ENCODE measurements at places on chromosomes 4 and X.

DNA sequence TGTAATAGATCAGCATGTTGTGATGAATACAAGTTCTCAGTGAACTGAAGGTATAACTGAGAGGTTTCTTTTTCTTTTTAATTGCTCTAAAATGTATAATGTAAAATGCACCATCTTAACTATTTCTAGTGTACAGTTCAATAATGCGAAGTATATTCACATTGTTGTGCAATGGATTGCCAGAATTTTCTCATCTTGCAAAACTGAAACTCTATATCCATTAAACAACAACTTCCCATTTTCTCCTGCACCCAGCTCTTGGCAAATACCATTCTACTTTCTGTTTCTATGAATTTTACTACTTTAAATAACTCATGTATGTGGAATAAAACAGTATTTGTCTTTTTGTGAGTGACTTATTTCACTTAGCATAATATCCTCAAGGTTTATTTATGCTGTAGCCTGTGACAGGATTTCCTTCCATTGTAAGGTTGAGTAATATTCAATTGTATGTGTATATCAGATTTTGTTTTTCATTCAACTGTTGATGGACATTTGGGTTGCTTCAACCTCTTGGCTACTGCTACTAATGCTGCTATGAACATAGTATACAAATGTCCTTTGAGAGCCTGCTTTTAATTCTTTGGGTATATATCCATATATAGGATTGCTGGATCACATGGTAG lies 53.5 kb upstream of the NPFFR2 start:
- no peak for DNase-seq

- no peak for DNase-seq
Observed at GRCh38 chr4:119025916-119026661, 109.5 kb upstream of the MYOZ2 start.

GRCh38 chr4:25783126-25783525 lies 79.7 kb downstream of the SEL1L3 start:
- no peak for DNase-seq

- no peak for DNase-seq
Observed at GRCh38 chr4:25750874-25751273, 95.2 kb downstream of the SLC34A2 start.

GRCh38 chr4:8318509-8318908 lies 49.0 kb downstream of the HTRA3 start:
- DNase-seq, result no peak

DNA sequence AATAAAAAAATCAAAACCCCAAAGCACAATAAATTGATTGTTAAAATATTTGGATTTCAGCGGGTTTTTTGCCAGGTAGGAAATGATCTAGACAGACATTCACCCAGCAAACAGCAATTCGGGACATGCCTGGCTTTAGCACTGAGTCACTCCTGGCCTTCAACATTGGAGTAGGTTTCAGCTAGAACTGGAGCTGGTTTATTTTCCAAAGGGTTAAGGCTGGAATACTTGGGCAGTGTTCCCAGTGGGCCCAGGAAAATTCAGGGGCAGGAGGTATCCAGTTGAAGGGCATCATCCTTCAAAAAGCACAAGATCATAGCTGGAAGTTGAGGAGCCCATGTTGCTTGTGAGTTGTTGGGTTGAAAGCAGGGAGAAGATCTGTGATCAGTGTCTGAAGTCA lies 41.0 kb downstream of the TXLNG start:
- DNase-seq, result no peak

GRCh38 chr4:3816256-3816825 lies 50.2 kb downstream of the ADRA2C start:
- DNase-seq, result no peak

DNA sequence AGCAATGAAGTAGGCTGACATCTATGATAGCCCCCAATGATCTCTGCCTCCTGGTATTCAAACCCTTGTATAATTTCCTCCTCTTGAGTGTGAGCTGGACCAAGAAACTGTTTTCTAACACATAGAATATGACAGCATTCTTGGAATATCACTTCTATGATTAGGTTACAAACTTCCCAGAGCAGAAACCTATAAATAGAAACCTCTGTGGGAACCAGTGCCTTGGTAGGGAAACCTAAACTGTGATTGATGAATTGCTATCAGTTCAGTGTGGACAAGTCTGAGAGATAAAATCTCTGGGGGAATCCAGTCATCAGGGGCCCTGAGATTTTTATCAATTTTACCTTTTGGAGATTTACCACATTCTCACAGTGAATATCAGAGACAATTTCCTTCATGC lies 756.5 kb upstream of the AGA start:
- DNase-seq, result no peak

- no peak for DNase-seq
Observed at GRCh38 chrX:66110112-66110511, 53.9 kb upstream of the HEPH start.

DNA sequence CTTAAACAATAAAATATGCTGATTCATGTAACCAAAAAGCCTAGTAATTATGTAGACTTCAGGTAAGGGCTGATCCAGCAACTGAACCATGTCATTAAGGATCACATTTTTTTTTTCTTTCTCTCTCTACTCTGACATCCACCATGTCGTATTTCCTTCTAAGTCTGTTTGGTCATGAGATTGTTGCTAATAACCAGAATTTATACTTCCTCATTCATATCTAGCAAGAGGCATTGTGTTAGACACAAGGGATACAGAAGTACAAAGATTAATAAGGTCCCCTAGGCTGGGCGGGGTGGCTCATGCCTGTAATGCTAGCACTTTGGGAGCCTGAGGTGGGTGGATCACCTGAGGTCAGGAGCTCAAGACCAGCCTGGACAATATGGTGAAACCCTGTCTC lies 24.1 kb downstream of the PHEX start:
- DNase-seq, result no peak

GRCh38 chrX:122026665-122027064 lies 979.3 kb downstream of the GLUD2 start:
- DNase-seq, result no peak

DNA sequence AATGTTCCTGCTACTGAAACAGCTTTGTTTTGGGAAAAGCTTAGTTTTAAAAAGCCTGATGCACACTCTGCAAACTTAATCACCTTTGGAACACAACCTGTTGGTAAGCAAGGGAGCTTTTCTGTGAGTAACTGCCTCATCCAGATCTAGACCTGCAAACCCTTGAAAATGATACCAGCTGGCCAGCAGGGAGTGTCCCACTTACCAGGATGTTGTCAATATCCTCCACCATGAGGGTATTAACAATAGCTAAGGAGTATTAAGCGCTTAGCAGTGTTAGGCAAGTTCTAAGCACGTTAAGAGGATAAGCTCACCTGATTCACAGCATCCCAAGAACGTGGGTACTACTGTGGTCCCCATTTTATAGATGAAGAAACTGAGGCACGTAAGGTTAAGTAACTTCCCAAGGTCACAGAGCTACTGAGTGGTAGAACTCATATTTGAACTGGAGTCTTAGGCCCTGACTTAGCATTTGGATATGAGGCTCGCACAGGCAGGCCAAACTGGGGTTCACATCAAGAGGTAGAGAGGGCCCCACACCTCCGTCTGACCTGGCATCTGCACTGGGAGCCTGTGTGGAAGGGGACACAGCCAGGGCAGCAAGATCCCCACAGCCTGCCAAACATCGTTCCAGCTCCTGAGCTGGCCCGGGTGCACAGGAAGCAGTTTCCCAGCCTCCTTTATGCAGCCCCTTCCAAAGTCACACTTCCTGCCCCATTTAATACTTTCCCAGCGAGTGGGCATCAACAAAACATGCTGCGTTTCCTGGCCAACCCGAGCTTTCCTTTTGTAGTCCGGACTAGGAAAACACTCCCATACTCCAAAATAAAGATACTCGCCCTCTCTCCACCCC lies 32.7 kb downstream of the IRF2 start:
- DNase-seq, result no peak

DNA sequence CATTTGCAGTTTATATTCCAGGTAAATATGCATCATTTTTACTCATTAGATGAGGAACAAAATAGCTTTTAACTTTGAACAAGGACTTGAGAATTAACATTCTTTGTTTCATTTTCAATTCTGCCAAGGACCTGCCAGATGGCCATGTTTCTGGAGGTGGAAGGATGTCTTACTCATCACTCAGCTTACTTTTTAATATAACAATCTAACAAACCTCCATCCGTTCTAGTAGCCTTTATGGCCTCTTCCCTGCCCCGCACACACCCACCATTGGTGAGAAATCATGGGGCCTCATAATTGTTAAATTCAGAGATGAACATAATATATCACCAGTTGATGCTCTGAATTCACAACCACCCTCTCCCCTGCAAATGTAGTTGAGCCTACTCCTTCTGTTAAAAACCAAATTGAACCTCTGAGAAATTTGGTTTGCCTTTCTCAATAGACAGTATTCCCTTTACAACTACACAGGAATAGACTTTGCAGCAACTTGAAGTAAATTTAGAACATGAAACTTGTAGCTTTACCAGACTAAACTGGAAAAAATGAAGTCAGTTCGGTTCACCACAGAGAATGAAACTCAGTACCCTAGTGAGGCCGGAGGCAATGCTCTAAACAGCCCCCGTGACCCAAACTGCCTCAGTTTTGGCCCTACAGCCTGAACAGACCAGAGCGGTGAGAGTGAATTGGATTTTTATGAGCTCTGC lies 50.1 kb upstream of the ACSL4 start:
- DNase-seq, result no peak

DNA sequence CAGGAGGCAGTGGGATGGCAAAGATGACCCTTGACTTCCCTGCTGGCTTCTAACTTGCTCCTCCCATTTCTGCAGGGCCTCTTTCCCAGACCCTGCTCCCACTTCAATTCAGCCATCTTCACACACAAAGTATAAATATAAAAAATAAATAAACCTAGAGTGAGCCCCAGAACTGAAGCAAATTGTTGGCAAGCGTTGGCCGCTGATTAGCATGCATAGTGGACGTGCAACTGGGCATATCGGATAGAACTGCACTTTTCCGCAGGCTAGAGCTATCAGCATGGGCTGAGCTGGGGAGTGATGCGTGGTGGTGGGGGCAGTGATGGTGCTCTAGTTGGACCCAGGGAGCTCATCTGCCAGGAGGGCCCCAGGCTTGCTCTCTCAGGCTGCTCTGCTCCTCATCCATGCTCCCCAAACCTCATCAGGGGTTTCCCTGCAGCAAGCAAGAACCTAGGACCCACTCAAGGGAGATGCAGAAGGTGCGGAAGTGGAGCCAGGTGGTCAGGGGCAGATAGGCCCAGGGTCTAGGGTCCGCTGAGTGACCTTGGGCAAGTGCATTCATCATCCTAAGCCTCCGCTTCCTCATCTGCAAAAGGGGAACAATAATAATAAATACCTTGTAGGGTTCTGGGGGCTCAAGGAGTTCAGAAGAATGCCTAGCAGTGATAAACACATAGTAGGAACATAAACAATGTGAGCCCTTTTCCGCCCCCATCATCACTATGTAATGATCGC lies 146.8 kb upstream of the PJA1 start:
- no peak for DNase-seq

DNA sequence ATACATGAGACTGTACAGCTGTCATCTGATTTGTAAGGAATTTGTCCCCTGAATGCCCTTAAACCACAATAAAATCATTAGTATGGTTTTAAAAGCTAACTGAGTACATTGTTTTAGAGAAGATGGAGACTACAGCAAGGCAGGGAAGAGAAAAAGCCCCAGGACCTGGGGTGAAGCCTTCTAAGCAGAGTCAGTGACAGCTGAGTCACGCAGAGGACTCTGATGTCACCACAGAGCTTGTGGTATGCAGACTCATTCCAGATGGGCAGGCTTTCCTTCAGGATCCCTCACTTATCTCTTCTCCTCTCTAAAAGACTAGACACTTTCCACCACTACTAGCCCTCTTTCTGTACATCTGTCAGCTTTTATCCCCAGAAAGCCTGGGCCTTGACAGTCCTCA lies 97.1 kb upstream of the ATOH1 start:
- DNase-seq, result no peak
